CD4-positive, alpha-beta T cell treated with Interleukin-6 at 100 ng/mL for 8 hours (primary cell): ENCODE measurements at places on chromosomes 12 and 14.

DNA sequence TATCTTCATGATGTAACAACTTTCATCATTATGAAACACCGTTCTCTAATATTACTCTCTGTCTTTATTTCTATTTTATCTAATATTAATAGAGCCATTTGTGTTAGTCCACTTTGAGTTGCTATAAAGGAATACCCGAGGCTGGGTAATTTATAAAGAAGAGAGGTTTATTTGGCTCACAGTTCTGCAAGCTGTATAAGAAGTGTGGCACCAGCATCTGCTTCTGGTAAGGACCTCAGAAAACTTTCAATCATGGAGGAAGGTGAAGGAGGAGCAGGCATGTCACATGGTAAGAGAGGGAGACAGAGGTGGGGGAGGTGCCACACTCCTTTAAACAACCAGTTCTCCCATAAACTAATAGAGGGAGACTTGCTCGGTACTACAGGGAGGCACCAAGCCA lies 25.1 kb downstream of the BORCS5 start:
- no peak for DNase-seq

DNA sequence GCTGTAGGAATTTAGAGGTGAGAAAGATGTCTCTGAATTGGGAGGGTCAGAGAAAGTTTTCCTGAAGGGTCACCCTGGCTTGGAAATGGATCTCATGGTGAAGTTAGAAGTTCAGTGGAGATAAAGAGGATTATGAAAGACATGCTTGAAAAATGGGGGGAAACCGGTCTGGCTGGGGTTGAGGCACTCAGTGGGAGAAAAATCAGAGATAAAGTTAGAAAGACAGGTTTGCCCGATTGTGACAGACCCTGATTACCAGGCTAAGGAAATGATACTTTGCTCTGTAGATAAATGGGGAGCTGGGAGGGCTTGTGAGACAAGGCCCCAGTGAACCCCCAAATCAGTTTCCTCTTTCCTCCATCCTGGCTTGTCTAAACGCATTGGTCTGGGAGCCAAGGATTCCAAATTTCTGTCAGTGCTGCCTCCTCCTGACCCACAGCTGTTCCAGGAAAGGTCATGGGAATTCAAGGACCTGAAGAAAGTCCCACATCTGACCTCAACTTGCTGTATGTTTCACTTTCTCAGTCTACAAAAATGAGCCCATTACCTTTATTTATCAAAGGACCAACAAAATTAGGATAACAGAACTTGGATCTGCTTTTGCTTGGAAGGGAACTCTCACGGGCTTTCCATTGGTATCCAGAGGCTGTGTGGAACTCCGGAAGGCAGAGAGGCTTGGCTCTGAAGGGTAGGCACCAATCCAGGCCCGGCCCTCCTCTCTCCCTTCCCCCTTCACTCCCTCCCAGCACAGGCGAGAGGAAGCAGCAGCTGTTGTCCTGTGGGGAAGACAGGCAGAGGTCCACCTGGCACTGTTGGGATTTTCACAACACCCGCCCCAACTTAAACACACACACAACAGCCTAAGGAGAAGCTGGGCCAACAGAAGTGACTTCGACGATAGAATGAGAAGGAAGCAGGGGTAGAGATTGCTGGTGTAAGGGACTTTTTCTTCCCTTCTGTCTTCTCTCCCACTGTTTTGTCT lies 3.4 kb upstream of the RNASE7 start:
- DNase-seq = no peak

DNA sequence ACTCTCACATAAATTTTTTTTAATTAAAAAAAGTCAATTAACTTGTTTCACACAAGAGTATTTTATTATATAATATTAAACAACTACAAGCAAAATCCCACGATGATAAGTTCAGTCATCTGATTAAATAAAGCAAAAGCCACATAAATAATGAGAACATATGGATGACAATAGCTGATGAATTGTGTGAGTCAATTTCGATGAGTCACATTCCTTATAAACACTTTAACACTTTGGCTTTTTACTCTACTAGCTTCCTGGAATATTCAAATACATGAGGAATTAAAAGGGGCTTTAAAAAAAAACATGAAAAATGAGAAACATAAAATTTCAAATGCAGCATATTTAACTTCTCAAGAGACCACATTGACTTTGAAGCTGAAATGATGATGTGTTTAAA lies 95.3 kb downstream of the BCAT1 start:
- no peak for DNase-seq

GRCh38 chr14:51302295-51303030 lies 62.4 kb downstream of the TMX1 start:
- DNase-seq = no peak

GRCh38 chr12:64090047-64090446 lies 132.0 kb downstream of the KICS2 start:
- DNase-seq = no peak

GRCh38 chr14:74882103-74882920 lies 596 bp downstream of the DLST start:
- DNase-seq = peak; percentile 33

DNA sequence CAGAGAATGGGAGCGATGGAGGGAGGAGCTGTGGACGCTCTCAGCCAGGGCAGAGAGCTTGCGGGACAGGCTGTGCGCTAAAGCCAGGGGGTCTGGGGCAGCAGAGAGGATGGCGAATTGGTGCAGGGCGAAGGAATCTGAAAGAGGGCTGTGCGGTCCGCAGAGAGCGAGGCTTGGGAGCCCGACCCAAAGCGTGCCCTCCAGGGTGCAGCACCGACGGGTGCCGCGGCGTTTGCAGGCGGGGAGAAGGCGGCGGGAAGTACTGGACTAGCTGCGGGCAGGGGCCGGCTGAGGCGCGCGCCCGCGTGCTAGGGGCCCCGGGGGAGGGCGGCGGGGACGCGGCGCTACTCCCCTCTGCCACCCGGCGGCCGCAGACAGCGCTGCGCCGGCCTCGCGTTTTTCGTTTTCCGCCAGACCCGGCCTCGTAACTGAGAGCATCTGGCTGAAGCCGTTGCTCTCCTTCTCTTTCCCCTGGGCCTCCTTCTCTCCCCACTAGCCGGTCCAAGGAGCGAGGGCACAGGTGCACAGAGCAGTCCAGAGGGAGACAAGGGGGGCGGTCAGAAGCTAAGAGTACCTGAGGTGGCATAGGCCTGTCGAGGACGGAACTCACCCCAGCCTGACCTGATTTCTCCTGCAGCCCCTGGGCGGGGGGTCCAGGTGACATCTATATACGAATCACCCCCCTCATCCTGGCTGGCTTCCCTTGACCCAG lies 24.9 kb downstream of the SLC6A12 start:
- DNase-seq = no peak

DNA sequence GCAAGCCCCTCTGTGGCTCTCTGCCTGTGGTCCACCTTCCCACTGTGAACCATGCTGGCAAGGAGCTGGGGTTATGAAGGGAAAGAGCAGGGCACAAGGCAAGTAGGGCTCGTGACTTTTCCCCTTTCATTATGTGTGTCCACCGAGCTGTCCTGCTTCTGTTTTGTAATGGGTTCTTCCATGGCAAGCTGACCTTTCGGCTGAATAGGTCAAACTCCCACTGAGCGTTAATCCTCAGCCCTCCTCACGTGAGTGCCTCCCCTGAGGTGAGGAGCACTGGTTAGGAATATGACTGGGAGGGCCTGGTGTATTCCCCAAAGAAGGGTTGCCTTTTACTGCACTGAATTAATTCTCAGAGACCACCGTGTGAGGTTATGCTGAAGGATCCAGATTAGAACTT lies 424.3 kb downstream of the NPAS3 start:
- no peak for DNase-seq

- DNase-seq = no peak
Observed at GRCh38 chr12:100718187-100718586, 76.4 kb upstream of the ANO4 start.

DNA sequence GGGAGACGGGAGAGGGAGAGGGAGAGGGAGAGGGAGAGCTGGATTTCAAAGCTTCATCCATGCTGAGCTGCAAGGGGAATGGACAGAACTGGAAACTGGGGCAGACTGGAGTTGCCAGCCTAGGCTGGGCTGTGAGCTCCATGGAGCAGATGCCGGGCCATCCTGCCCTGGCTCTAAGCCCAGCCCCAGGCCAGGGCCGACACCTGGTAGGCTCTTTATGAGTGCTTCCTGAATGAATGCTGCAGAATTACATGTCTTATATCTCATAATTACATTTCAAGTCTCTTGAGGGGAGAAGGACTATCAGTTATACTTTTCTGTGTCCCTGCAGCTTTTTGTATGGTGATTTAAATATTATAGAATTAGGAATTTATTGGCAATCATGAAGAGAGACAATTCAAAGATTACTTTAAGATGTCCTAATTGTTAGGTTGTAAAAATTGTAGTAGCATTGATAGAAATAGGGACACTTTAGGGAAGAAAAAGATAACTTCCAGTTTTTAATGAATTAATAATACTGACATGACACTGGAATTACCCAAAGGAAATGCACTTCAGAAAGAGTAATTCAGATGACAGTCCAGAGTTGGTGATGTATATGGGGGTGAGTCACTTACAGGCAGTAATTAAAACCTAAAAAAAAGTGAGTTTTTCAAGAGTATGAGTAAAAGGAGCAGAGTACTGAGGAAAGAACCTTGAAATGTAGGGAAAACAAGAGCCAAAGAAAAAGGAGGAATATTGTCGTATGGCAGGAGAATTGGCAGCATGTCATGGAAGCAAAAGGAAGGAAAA lies 29.0 kb downstream of the SCYL2 start:
- no peak for DNase-seq

- no peak for DNase-seq
Observed at GRCh38 chr12:1034243-1034642, 43.2 kb downstream of the ERC1 start.

DNA sequence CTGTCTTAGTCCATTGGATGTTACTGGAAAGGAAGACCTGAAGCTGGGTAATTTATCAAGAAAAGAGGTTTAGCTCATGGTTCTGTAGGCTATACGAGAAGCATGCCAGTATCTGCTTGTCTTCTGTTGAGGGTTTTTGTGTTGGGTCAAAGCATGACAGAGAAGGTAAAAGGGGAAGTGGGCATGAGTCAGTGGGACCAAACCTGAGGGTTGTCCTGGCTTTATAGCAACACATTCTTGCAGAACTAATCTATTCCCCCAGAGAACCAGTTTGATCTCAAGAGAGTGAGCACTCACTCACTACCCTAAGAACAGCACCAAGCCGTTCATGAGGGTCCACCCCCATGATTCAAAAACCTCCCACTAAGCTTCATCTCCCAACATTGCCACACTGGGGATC lies 19.0 kb upstream of the KRAS start:
- DNase-seq = no peak

GRCh38 chr14:57725399-57726077 lies 140.4 kb downstream of the SLC35F4 start:
- no peak for DNase-seq

GRCh38 chr12:27646149-27646548 lies 50.1 kb upstream of the REP15 start:
- no peak for DNase-seq

GRCh38 chr12:130117701-130118100 lies 44.6 kb upstream of the FZD10 start:
- DNase-seq = no peak

GRCh38 chr14:91884664-91885063 lies 17.3 kb upstream of the TC2N start:
- DNase-seq = no peak

- DNase-seq = no peak
Observed at GRCh38 chr12:64170024-64170423, 52.1 kb downstream of the KICS2 start.

DNA sequence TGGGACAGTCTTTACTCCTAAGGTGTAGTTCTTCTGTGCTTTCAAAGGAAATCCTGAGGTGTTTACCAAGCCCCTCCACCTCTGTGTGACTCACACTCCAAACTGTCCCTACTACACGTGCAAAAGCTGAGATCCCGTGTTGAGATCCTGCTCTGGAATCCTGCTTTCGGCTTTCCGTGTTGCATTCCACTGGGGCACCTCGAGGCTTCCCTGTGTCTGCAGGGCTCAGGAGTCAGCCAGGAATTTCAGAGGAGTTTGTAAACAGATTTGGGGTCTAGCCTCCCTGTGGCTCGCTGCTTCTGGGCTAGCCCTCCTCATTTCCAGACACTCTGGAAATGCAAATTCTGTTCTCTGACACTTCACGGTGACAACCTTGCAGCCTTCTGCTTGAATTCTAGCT lies 48.4 kb downstream of the CACNA2D4 start:
- no peak for DNase-seq

GRCh38 chr12:130971925-130972585 lies 18.3 kb downstream of the ADGRD1 start:
- DNase-seq = no peak

DNA sequence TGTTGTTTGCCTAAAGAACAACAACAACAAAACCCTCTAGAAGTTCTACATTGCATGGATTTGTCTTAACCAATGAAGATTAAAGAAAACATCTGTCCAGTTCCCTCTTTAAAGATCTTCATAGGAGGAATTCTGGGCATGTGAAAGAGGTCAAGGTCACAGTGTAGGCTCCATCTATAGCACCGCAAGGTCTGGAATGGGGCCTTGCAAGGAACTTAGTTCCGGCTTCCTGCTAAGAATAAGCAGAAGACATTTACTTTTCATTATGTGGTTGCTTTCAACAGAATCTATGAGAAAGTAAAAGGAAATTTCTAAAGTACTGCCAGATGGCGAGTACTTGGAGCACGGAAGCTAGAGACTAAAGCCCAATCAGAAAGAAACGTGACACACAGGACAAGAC lies 57.2 kb upstream of the GNPNAT1 start:
- no peak for DNase-seq

GRCh38 chr14:91227183-91227628 lies 17.3 kb downstream of the GPR68 start:
- no peak for DNase-seq

GRCh38 chr14:28280997-28281598 lies 485.5 kb upstream of the FOXG1 start:
- DNase-seq = no peak

- no peak for DNase-seq
Observed at GRCh38 chr12:85130646-85131045, 94.5 kb downstream of the LRRIQ1 start.

DNA sequence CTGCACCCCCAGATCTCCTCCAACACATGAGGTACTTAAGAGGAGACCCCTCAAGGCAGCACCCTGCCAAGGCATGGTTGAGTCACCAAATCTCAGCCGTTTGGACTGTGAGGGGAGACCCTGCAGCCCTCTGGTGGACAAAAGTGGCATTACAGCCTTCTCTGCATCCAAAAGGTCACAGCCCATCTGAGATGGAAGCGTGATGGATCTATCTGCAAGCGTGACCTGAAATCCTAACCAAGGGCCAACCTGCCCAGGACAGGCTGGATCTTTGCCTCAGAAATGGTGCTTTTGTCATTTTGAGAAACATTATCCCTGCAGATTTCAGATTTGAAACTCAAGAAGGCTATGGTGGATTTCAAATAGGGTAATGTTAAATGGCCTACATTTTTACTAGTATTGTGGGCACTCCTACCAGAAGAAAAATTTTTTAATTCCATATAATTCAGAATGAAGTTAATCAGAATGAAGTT lies 23.7 kb upstream of the DHRS4 start:
- peak; percentile 79 for DNase-seq

GRCh38 chr12:58678753-58679152 lies 241.6 kb downstream of the LRIG3 start:
- DNase-seq = no peak

GRCh38 chr12:64824500-64825142 lies at the start of gene TBC1D30:
Gene TBC1D30, plus strand, starts transcription at chr12:64824647. Its CDS starts 233 bp downstream, at chr12:64824880.
- DNase-seq = no peak
